CD4-positive, alpha-beta T cell treated with Interleukin-2 at 100 ng/mL for 4 hours (primary cell): ENCODE measurements at places on chromosomes 6 and 20.

- no peak for DNase-seq
These were observed 256.9 kb downstream of the CDH26 start for GRCh38 chr20:60214901-60215815.

DNA sequence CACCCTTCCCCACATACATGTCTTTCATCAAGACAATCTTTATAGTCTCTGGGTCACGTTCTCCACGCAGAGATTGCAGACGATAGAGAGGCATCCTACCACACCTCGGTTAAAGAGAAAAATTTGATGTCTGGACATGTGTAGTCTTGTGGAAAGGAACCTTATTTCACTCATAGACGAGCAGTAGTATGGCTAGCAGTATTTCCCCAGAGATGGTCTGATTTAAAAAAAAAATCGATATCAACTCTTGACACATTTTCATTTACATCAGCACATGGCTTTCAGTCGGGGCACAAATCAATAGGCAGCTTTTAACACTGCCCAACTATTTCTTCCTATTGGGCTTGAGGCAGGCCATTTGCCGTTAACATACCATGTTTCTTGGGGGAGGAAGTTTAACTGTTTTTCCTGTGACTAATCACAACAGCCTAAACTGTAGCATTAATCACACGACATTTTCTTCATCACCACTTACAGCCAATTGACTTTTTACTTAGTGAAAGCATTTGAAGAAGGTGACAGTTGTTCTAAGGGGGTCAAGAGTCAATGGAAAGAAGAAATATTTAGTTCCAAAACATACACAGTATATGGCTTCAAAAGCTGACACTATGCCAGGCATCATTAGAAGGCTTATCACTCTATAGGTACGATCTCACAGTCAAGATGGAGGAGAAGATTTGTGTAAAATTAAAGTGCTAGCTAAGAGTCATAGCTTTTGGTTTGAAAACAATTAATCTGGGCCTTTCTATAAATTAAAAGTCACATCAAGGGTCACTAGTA, 129.5 kb upstream of the HDAC2 start:
- no peak for DNase-seq

DNA sequence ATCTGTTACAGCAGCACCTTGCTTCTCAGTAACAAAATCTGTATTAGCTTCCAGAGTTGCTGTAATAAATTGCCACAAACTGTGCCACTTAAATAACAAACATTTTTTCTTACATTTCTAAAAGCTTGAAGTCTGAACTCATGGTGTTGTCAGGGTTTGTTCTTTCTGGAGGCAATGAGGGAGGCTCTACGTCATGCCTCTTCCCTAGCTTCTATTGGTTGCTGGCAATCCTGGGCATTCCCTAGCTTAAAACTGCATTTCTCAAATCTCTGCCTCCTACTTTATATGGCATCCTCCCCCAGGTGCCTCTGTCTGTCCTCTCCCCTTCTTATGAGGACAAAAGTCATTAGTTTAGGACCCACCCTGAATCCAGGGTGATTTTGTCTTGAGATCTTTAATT, 41.6 kb upstream of the TMEM244 start:
- DNase-seq: no peak

GRCh38 chr6:52299653-52300052, 15.1 kb upstream of the MCM3 start:
- no peak for DNase-seq

DNA sequence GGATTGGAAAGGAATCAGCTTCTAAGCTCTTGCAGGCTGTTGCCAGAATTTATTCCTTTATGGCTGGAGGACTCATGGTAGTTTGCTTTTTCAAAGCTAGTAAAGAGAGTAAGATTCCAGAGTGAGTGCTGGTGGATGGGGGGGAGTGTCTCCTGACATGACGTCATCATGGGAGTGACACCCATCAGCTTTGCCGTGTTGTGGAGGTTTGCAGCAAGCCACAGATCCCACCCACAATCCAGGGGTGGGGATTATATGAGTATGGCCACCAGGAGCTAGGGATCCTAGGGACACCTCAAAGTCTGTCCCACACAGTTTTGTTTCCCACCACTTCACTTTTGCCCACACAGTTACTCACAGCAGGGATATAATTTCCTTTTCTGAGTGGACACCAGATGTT, 28.7 kb upstream of the PMEPA1 start:
- no peak for DNase-seq

DNA sequence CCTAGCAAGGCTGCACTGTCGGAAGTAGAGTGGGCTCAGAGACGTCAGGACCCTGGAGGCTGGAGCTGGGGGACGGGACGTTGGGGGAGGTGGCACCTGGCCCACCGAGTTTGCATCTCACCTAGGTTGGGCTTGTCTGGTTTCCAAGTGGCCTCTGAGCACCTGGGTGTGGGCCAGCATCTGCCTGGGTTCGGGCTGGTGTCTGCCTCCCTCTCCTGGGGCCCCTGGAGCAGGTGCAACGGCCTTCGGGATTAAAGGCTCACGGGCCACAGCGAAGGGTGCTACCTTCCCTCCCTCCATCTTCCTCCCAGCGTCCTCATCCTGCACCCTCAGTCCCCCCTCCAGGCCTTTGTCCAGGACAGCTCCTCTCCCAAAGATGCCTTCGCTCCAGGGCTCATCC, 6.0 kb downstream of the HRH3 start:
- DNase-seq: no peak

DNA sequence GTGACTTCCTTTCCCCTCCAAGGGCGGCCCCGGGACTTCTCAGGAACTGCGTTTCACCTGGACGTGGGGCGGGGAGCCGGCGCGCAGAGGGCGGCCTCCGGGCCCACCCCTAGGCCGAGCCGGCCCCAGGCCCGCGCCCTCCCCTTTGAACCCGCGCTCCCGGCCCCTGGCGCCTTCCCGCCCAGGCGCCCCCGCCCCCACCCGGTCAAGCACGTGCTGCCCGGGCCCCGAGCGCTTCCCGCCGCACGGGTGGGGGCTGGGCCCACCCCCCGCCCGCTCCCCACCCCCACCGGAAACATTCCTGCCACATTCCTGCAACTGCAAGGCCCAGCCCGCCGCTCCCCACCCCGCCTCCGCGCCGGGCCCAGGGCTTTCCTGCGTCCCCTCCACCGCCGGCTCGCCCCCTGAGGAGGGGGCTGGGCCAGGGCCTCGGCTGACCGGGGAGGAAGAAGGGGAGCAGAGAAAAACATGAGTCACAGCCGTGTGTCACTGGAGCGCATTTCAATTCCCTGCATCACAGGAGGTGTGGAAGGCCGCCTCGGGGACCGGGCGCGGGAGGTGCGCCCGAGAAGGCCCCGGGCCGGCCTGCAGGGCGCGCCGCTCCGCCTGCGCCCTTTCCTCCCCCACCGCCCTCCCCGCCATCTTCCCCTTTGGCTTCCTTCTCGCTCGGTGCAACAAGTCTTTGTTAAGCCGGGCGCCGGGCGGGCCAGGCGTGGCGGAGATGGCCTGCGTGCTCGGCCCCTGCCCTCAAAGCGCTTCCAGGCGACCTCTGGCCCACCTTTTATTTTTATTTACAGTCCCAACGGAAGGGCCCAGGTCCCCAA, 1.2 kb upstream of the HMGA1 start:
- DNase-seq: peak; percentile 78

DNA sequence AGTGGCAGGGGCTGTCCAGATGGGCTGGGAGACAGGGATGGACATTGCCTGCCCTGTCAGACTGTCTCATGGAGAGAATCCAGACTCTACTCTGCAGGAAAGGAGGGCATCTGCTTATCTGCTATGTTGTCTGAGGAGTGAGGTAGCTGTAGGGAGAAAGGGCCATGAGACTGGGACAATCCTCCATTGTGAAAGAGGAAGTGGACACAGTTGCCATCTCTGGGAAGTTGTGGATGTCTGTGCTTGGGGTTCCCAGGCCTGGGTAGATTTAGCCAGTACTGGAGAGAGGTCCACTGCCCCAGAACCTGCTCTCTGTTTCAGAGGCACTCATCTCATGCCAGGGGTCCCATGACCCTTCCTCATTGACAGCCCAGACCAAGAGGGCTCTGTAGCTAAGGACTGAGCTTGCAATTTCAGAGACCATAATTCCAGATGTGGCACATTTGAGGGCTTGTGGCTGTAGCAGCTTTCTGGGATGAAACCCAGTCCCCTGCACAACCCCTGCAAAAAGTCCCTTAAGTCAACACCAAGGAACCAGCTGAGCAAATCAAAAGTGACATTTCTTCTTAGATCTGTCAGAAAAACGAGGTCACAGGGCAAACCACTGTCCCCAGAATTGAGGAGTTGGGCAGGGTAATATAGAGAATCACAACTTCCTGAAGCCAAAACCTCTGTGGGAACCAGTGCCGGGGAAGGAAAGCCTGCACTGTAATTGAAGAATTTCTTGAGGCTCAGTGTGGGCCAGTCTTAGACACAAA, 4.1 kb upstream of the SIRPG start:
- DNase-seq: no peak

DNA sequence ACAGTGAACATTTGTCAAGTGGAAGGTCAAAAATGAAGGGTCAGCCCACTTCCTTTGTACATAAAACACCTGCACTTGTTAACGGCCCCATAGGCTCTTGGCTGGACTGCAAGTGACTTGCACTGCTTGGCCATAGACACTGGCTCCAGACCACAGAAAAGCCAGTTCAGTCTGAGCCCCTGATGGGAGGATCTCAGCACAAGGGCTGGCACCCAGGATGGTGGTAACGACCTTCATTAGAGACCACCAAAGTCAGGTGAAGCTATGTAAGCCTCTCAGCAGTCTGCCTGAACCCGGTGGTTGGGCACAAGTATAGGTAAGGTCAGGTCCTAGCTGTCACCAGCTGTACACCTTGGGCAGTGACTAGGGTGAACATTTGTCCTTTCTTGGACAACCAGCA, 16.1 kb downstream of the PLAGL2 start:
- DNase-seq: no peak

GRCh38 chr6:31246051-31246521, 25.8 kb downstream of the HLA-C start:
- no peak for DNase-seq

DNA sequence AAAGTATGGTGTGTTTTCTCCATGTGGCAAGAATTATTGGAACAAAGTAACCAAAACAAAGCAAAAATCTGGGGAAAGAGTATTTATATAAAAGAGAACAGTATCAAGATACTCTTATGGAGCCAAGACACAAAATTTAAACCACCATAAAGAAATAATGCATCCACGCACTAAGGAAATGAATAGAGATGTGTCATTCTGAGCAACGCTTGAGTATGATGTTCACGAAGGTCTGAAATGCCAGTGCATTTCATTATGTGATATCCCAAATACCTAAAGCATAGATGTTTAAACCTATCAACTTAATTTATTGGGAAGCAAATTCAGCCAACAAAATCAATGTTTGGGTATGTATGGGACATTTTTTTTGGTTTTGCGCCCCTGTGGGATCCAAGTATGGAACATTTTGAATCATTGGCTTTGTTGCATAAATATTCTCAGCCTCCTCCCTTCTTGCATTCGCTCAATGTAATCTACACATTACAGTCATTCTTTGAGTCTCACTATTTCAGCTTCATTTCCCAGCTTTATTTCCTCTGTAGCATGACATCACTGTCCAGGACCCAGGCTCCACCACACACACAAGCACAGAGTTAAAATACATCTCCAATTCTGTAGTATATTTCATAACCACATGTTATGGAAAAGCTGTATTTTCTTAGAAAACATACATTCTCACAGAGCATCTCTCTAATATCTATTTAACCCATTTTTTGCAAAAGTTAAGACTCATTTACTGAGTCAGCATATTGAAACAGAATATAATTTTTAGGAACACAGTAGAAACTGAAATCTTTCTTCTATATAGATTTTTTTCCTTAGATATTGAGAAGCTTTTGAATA, 11.6 kb upstream of the MOXD1 start:
- DNase-seq: no peak

DNA sequence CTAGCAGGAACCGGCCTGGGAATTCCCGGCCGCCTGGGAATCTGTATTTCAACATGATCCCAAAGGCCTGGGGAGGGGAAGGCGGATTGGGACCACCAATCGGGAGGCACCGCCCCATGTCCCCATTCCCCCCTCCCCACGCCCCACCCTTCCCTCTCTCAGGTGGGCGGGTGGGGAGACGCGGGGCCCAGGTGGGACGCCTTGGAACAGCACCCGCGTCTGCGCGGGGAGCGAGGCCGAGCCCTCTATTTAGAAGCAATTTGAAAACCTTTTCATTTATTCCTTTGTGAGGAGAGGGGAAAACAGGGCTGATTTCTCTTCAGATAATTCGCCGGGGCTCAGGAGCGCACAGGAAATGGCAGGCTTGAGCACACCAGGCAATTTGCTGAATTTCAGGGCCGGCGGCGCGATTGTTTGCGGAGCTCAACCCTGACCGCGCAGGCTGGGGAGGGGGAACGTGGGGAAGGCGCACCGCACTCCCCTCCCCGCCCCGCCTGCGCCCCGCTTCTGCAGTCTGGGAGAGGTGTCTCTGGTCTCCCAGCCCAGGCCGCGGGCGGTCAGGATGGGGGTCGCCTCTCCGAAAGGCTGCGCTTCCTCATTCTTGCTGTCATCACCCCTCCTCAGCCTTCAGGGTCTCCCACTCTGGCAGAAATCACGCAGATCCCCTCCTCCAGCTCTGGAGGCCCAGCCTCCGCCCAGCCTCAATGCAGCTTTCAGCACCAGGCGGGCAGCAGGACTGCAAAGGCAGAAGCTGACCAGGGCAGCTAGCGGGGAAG, 170.0 kb downstream of the GRM4 start:
- no peak for DNase-seq

DNA sequence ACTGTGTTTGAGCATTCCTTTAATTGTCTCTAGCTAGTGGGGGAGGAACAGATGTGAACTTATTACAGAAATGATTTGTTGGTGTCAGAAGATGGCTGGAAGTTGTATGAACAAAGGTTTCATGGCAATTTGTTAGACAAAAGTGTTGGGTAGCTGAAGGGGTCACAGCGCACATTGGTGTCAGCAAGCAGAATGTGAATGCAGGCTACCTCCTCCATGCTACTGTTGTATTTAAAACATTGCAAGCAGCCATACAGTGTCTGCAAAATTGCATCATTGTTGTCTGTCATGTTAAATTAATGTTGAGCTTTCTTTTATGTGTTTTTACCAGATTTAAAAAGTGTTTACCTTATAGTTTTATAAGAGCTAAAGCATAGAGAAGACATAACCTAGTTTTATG, 6.2 kb downstream of the LRRC1 start:
- DNase-seq: no peak

DNA sequence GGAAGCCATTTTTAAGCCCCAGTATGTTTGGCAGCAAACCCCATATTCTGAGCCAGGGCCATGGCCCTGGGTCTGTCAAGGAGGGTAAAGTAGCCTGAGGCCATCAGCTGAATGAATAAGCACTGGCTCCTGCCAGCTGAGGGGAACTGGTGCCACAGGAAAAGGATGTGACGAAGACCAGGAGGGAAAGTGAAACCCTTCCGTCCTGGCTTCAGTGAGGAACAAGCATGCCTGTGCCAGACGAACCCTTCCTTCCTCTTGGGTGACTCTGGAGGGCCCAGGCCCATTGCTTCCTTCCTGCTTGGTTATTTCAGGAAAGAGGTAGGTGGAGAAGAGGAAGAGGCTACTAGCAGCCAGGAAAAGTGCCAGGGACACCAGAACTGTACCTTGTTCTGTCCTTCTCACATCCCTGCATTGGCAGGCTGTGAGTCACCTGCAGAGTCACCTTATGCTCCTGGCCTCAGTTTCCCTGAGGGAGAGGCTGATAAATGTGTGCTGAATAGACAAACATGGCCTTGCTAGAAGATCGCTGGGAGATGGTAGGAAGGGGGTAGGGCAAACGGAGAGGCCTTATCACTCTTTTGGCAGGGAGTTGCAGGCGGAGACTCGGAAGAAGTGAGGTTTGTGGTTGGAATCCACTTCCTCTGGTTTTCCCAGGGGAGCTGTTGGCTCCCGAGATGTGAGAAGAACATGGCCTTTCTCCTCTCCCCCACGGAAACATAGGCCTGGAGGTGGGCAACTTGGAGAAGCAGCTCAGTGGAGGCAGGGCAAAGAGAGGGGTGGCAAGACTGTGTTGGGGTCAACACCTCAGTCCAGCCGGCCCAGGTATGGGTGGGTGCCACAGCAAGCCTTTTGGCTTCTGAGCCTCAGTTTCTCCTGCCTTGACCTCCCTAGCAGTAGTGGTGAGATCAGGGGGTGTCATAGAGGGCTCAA, 37.4 kb downstream of the COX4I2 start:
- DNase-seq: peak; percentile 75
